Activated CD8-positive, alpha-beta memory T cell treated with anti-CD3 and anti-CD28 coated beads, Interleukin-2, amount 10 ng/mL, durations not matched to agents 7 days and 5 days (primary cell): ENCODE measurements at places on chromosomes 16 and 17. TPM values are rescaled to one million over a fixed set of nuclear protein-coding genes. Genes with fewer than 3 reads are reported as not detected.

GRCh38 chr17:47810200-47810821, 11.3 kb downstream of the OSBPL7 start:
- H3K36me3 ChIP-seq, result peaks cover 11% of the 10 kb centered on the region
- H3K4me1 ChIP-seq, result peaks cover 14% of the 10 kb centered on the region
- peak; percentile 63 for DNase-seq
- H3K4me3 ChIP-seq, result no peak overlapping the region
- peak overlapping the region; percentile 37 for H3K27ac ChIP-seq

GRCh38 chr16:4576008-4576407, 19.9 kb downstream of the C16orf96 start:
- H3K36me3 ChIP-seq, result no peaks in the 10 kb centered on the region
- H3K4me1 ChIP-seq, result peaks cover 10% of the 10 kb centered on the region
- DNase-seq, result no peak
- no peak overlapping the region for H3K4me3 ChIP-seq
- no peaks in the 10 kb centered on the region for H3K27me3 ChIP-seq
- no peak overlapping the region for H3K27ac ChIP-seq

- no peak overlapping the region for H3K4me3 ChIP-seq
- no peaks in the 10 kb centered on the region for H3K4me1 ChIP-seq
- H3K27ac ChIP-seq, result no peak overlapping the region
- H3K27me3 ChIP-seq, result peaks cover 32% of the 10 kb centered on the region
These were observed 90.6 kb downstream of the USP22 start for GRCh38 chr17:20952183-20952582.

DNA sequence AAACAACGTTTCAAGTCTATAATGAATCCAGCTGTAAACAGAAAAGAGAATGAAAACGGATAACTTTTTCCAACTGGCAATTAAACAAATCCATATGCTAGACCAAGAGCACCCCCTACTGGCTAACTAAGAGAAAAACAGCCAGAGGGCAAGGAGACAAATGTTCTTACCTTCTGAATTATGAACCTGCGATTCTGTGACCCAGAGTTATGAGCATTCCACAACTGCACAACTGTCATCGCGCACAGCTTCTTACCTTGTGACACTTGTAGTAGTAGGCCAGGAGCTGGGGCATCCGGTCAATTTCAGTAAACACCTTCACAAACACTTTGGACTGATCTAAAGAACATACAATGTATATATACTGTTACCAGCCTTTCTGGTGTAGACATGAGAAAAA, 18.6 kb downstream of the COG7 start:
- no peak overlapping the region for H3K27ac ChIP-seq
- peaks cover 4% of the 10 kb centered on the region for H3K4me1 ChIP-seq
- H3K27me3 ChIP-seq, result no peaks in the 10 kb centered on the region

GRCh38 chr16:71283612-71284011, 5.6 kb downstream of the CMTR2 start:
- peaks cover 15% of the 10 kb centered on the region for H3K4me1 ChIP-seq
- H3K36me3 ChIP-seq, result peaks cover 49% of the 10 kb centered on the region
- H3K4me3 ChIP-seq, result no peak overlapping the region
- H3K27ac ChIP-seq, result no peak overlapping the region

Gene TLCD1
- 3.2 TPM for total RNA-seq

Gene HOXB1
- not detected for total RNA-seq

Gene CORO7
- 142 TPM for total RNA-seq

Gene PIMREG
- total RNA-seq, result 17.0 TPM

DNA sequence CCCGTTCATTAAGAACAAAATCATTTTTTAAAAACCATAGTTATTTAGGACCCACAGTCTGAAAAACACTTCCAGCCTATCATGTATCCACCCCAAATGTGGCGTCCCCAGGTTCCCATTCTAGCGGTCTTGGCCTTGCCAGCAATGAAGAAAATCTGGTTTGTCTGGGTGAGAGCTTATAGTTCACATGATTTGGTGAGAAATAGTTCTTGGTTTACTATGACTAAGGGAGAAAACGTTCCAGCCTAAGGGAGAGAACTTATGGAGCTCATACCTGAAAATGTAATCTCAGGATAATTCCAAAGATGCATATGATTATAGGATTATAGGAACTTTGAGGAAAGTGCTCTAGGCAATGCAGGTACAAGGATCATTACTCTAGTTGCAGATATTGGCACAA, 4.8 kb downstream of the MARVELD3 start:
- H3K27ac ChIP-seq, result no peak overlapping the region
- H3K4me1 ChIP-seq, result peaks cover 12% of the 10 kb centered on the region
- H3K36me3 ChIP-seq, result no peaks in the 10 kb centered on the region
- DNase-seq, result no peak
- H3K4me3 ChIP-seq, result no peak overlapping the region
